ENCODE measurements at places on chromosomes 13 and 19.
A peak's percentile ranks its signal among the peaks of the same experiment; 100 is the strongest.

DNA sequence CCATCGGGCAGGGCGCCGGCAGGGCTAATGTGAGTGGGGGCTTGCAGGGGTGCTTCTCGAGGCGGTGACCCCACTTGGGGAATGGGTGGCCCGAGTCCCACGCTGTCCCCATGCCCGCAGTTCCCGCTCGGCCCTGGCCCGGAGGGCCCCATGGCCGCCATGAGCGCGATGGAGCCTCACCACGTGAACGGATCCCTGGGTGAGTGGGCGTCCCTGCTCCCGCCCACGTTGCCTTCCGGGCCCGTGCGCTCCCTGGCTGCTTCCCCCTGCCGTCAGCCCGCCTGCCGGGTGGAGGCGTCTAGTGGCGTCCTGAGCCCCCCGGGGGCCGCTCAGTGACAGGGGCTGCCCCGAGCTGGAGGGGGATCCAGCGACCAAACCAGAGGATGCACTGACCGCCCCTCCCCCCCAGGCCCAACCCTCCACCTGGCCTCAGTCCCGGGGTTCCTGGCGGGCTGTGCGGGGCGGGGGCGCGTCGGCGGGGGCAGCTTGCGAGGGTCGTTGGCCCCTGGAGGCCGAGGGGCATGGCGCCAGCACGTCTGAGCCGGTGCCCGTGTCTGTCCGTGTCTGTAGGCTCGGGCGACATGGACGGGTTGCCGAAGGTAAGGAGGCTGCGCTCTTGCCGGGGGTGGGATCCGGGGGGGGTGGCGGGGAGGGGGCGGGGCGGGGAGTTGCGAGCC lies 4.8 kb downstream of the ISYNA1 start:
- peak; percentile 50 for DNase-seq

GRCh38 chr19:8575467-8575997 lies 1.7 kb downstream of the MYO1F start:
- DNase-seq = no peak

DNA sequence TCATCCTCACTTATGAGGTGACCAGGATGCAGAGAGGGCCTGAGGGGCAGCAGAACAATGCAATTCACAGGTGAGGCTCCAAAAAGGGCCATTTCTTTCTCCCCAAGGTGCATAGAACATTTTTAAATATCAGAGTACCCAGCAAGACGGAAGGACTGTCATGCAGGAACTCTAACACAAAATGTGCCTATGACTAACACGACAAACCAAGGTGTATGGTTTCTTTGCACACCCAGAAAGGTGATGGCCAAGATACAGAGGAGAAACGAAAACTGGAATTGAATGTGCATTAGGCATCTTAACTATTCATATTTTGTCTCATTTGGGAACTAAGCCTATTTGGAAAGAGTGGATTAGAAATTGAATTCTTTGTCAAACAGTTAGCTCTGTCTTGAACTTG lies 29.9 kb downstream of the SHISA2 start:
- DNase-seq = no peak

GRCh38 chr13:111632906-111633305 lies 312.5 kb downstream of the TEX29 start:
- peak; percentile 28 for DNase-seq

GRCh38 chr19:15869873-15870272 lies 28.0 kb downstream of the CYP4F2 start:
- DNase-seq = no peak

DNA sequence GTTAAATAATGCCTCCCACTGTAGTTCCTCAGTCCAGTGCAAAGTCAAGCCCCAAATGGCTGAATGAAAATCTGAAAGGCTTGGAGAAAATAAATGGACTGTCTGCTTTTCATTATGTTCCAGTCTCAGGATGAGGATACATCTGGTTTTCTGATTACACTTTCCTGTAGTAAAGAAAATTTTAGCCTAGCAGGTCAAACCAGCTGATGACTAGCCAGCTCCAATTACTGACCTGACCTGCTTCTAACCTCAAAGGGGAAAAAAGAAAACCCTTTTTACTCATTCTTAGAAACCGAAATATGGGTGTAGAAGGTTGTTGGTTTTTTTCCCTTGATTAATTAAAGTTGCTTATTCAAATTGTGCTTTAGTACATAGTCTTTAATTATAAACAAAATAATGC lies 418.4 kb downstream of the EFNB2 start:
- no peak for DNase-seq

- no peak for DNase-seq
Measured at GRCh38 chr19:6101991-6102390, 8.3 kb downstream of the RFX2 start.

Measured in neural progenitor cell (in vitro differentiated cells).